ENCODE measurements at places on chromosomes 6 and 20.
A peak's percentile ranks its signal among the peaks of the same experiment; 100 is the strongest.

GRCh38 chr20:7744411-7744810 lies 195.8 kb downstream of the HAO1 start:
- DNase-seq, result no peak

DNA sequence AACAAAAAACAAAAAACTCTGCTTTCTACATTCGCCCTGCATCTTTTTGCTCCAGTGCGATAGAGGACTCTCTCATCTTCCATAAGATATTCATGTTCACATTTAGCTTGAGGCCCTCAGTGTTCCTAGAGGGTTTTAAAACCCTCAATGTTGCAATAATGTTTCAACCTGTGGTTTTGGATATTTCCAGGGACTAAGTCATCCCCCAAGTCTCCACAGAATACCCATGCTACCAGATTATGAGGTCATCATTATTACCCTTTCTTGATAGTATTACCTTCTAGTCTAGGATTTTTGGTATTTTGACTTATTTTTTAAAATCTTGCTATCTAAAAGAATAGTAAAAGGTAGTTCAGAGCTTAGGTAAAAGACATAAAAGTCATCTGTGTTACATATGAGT lies 480.5 kb upstream of the ID4 start:
- no peak for DNase-seq

GRCh38 chr6:162864911-162865310 lies 137.1 kb downstream of the PACRG start:
- no peak for DNase-seq

DNA sequence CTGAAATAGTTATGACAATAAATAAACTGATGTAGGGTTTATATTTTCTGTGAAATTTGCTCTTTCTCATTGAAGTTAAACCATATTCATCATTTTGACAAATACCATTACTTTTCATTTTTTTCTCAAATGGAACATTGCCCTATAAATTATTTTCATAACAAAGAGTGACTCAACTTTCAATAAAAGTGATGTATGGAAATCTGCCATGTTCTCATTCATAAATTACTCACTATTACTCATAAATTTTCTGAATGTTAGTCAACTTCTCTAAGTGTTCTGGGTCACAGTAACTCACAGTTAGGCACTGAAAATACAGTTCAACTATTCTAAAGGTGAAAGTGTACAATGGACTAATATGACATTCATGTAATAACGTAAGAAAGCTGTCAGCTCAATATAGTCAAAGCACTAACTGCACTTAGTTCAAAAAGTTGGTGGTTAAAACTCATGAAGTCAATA lies 19.0 kb upstream of the STX11 start:
- DNase-seq, result no peak

- DNase-seq, result no peak
These were observed 4.2 kb downstream of the PSMF1 start for GRCh38 chr20:1122388-1123315.

- no peak for DNase-seq
These were observed 17.1 kb upstream of the NTSR1 start for GRCh38 chr20:62691487-62691886.

- no peak for DNase-seq
These were observed 733.6 kb upstream of the MAN1A1 start for GRCh38 chr6:120083186-120083585.

GRCh38 chr20:37729909-37730308 lies 36.1 kb downstream of the CTNNBL1 start:
- no peak for DNase-seq

GRCh38 chr20:11048739-11049138 lies 374.9 kb upstream of the JAG1 start:
- DNase-seq, result no peak

GRCh38 chr6:16740097-16740496 lies 21.2 kb downstream of the ATXN1 start:
- no peak for DNase-seq

DNA sequence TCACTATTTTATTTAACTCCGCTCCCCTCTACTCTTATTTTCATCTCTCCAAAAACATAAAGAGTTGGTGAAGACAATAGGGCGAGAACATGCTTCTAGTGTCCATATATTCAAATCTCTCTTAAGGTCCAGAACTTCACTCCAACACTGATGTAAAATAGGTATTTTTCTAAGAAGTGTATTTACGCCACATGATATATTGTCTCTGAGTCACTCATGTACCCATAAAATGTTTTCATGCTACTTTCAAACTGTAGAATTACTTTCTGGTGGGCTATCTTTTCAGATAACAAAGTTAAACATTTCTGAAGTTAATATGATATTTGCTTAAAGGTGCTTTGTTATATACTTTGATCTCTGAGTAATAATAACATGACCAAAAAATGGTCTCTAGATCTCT lies 124.1 kb upstream of the IFNGR1 start:
- no peak for DNase-seq

DNA sequence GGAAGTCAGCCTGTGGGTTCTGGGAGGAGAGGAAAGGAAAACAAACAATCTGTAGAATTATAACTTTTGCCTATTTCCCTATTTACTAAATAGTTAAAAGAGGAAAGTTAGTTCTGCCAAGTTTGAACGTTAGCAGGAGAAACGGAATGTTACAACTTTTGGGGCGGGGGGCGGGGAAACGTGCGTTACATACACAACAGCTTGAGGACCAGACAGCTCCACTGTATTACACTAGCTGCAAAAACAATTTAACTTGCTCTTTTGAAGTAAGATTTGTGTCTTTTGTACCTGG lies 498 bp upstream of the PRDM1 start:
- no peak for DNase-seq

GRCh38 chr6:75196081-75196687 lies 9.7 kb downstream of the COL12A1 start:
- no peak for DNase-seq

- no peak for DNase-seq
These were observed 156.4 kb upstream of the HTR1E start for GRCh38 chr6:86780923-86781322.

DNA sequence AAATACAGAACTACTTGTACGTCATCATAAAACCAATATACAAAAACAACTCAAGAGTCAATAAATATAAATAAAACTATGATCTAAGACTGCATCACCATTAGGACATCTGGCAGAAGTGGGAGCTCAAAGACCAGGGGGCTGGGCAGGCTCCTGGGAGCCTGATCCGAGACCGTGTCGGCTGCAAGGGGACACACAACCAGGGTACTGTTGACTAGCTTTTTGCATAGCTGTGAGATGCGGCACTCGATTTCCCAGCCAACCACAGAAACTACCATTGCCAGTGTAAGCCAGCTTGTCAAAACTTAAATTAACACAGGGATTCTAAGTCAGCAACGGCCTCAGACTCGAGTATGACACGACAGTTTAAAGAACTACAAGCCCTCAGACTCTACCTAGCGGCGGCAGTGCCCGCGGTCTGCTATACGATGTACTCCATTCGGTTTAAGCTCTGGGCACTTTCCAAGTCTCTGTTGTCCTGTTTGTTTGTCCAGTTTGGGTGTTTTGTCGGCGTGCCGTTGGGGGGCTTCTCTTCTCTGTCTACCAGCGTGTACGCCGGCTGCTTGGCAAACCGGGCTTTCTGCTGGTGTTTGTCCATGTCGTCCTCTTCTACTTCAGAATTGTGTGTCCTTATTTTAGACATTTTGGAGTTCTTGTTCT lies 34.6 kb downstream of the JAG1 start:
- no peak for DNase-seq

GRCh38 chr6:25360621-25361020 lies 81.4 kb downstream of the CARMIL1 start:
- no peak for DNase-seq

DNA sequence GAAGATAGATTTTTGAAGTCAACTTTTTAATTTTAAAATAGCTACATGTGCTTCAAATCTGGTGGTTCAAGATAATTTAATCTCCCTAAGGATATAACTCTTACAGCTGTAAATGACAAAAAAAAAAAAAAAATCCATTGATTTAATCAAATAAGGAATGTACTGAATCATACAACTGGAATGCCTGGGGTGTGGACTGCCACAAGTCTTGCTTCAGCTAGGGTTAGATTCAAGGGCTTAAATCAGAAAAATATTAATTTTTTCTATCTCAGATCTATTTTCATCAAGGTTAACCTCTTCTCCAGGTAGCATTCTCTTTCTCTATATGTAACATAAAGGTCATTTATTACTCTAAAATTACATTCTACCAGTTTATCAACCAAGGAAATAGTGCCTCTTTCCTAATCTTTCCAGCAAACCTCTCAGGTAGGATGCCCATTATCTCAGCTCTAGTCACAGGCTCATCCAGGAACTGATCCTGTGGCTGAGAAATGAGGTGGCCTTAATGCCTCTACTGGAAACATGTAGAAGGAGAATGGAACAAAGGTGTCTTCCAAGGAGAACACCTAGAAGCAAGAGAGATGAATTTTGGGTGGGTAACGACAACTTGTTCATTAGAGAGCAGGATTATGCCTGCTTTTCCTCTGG lies 466.9 kb downstream of the CBLN4 start:
- no peak for DNase-seq

- DNase-seq, result no peak
These were observed 7.7 kb upstream of the GFRA4 start for GRCh38 chr20:3670945-3671344.

DNA sequence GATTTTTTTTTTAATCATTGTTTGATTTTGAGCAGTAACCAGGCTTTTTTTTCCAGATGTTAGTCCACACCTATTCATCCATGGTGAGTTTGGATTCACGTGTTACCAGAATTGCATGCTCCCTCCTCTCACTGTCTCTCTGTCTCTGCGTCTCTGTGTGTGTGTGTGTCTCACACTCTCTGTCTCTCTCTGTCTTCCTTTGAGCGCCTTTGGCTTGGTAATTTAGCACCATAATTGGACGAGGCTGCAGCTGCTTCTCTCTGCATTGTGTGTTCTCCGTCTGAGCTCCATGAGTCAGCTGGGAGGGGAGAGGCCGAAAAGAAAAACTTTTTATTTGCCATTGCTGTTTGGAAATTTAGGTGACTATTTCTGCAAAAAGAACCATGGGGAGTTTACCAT lies 3.4 kb downstream of the TFAP2B start:
- no peak for DNase-seq

GRCh38 chr20:52683761-52684160 lies 288.4 kb upstream of the TSHZ2 start:
- no peak for DNase-seq

DNA sequence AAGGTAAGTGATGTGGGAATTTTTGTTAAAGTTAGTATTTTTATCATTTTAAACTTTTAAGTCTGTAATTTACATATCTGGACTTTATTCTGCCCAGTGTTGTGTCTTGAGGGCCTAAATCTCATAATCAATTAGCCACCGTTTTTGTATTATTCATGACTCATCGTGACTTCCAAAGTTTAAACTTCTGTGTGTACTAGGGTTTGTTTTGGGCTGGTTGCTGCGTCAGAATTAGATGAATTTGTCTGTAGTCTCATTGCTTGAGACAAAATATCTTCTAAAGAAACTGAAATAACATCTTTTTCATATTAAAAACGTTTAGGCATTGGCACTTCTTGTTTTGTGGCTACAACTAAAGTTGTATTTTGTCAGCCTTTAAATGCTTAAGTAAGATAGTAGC lies 41.3 kb downstream of the CDYL start:
- no peak for DNase-seq

DNA sequence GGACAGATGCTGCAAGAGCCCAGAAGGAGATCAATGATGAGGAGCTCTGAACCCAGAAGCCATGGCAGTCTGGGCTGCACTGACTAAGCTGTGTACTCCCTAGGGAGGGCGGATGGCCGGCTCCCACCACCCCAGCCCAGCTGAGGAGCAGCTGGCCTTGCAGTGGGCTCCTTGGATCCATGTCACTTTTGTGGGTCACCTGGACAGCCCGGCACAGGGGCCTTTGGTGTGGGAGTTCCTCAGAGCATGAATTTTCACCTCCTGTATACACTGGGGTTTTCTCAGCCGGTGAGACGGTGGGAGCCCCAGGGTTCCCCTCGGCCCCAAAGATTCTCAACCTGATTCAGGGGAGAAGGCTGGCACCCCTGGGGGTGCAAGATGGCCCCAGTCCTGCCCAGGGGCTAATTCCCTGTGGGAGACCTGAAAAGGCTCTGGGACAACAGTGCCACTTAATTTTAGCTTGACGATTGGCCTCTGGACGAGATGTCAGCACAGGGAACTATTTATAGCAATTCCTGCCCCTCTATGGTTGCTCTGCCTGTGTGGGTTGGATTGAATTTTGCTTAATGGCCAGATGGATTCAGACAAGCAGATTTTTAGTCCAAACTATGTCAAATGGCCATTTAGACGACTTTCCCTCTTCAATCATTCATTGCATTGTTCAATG lies 121.6 kb upstream of the PMEPA1 start:
- DNase-seq, result no peak

DNA sequence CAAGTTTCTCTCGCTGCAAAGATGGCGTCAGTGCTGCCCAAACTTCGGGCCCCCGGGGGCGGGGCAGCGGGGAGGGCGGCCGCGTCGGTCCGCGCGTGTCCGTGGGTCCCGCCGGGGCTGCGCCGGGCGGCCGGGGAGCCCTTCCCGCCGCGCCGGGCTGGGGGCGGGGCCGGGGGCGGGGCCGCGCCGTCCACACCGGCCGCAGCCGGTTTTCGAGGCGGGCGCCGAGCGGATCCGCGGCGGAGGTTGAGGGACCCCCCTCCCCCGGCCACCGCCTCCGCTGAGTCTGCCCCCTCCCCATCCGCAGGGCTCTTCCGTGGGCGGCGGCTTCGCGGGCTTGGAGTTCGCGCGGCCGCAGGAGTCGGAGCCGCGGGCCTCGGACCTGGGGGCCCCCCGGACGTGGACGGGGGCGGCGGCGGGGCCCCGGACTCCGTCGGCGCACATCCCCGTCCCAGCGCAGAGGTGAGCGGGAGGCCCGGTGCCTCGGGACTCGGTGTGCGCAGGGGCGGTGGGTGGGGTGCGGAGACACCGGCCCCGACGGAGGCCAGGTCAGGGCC lies 572 bp downstream of the SLC2A4RG start:
- DNase-seq, result no peak

DNA sequence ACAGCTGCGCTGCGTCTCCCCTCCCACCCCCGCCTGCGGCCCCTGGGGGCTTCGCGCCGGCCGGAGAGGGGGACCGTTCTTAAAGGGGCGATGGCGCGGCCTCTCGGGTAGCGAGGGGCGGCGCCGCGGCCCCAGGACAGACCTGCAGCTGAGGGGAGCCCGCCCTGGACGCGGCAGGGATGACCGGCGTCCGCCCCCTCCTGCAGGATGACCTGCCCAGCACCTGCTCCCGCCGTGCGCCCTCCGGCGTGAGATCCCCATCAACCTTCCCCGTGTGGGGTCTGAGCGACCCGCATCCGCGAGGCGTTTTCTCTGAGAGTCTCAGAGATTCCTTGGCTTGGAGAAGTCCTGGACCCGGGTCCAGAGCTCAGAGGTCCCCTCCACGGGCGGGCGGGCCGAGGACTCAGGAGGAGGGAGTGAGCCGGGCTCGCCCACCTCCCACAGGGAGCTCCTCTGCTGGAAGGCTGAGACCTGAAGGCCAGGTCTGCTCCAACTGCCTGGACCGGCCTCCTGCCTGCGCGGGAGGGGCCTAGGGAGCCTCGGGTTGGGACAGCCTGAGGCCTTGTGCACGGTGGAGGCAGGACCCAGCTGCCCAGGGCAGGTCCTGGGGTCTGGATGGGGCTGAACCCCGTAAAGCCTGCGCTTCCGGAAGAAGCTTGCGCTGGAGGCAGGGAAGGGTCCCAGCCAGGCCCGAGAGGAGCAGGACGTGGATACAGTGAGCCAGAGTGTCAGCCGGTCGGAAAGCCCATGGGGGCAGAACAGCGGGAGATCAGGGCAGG lies 532 bp upstream of the NKAIN4 start:
- no peak for DNase-seq

- DNase-seq, result peak; percentile 33
These were observed 70.2 kb downstream of the EYA2 start for GRCh38 chr20:46964618-46965455.
